ENCODE measurements at places on chromosomes 6 and 20.
A peak's percentile ranks its signal among the peaks of the same experiment; 100 is the strongest.

DNA sequence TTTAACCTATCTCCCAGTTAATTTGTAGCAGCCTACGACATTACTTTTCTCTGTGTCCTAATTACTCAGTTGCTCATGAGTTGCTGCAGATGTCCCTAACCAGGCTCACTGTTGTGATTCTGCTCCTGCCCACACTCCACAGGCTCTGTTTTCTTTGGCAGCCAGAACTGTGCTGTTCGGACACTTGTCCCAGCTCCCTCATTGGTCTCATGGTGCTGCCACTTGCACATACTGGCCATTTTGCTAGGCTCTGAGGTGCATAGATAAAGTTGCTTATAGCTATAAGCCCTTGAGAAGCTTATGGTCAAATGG lies 55.0 kb downstream of the NOX3 start:
- no peak for DNase-seq

DNA sequence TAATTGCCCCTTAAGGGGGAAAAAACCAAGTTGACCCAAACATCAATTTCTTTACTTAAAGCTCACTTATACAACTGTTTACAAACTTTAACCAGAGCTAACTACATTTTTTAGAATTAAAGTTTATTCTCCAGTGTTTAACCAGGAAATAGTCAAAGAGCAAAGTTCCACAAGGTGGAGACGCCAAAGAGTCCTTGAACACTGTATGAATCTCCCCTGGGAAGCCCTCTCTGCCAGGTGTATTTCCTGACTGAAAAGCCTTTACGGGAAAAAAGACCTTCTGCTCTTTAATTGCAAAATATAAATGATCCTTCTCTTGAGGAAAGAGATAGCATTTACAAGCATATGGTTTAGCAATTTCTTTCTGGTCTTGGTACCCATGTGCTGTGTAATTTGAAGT lies 36.2 kb downstream of the BTBD9 start:
- DNase-seq = no peak

GRCh38 chr20:11140359-11140758 lies 466.6 kb upstream of the JAG1 start:
- no peak for DNase-seq

- DNase-seq = peak; percentile 57
Observed at GRCh38 chr6:32118782-32119628, 9.0 kb downstream of the ATF6B start.

- DNase-seq = no peak
Observed at GRCh38 chr20:38061109-38061508, 27.6 kb downstream of the RPRD1B start.

- DNase-seq = no peak
Observed at GRCh38 chr6:33661106-33661838, 40.1 kb downstream of the ITPR3 start.

GRCh38 chr20:9353180-9353915 lies 161.0 kb upstream of the LAMP5 start:
- no peak for DNase-seq

- no peak for DNase-seq
Observed at GRCh38 chr6:97765461-97765860, 482.4 kb upstream of the MMS22L start.

GRCh38 chr6:134437376-134437775 lies 119.5 kb upstream of the SGK1 start:
- DNase-seq = no peak

DNA sequence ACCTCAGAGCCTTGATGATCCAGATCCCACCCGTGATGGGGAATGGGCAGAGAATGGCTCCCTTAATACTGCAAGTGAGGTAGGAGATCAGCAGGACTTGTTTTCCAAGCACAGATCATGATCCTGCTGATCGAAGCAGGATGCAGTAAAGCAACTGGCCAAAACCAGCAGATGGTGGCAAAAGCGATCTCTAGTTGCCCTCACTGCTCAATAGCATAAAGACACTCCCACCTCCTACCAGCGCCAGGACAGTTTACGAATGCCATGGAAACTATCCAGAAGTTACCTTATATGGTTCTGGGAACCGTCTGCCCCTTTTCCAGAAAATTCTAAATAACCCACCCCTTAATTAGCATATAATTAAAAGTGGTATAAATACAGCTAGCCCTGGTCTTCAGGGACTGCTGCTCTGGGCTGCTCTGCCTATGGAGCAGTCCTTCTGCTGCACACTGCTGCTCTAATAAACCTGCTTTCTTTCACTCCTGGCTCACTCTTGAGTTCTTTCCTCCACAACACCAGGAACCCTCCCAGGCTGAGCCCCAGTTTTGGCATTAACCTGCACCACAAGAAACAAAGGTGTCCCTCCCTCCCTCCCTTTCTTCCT lies 415.8 kb downstream of the PREX1 start:
- no peak for DNase-seq

DNA sequence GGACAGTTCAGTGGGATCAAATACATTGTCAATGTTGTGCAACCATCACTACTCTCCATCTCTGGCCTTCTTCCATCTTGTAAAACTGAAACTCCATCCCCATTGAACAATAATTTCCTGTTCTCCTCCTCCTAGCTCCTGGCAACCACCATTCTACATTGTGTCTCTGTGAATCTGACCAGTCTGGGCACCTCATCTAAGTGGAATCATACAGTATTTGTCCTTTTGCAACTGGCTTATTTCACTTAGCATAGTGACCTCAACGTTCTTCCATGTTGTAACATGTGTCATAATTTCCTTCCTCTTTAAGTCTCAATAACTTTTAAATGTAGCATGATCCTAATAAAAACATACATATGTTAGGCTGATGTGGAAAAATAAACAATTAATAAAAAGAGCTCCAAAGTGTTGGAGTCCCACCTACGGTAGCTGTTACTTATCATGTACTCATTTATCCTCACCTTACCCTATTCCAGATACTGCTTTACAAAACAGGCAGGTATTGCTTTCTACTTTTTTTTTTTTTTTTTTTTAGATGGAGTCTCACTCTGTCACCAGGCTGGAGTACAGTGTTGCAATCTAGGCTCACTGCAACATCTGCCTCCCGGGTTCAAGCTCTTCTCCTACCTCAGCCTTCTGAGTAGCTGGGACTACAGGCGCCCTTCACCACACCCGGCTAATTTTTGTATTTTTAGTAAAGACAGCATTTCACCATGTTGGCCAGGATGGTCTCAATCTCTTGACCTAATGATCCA lies 91.9 kb downstream of the TNFAIP3 start:
- DNase-seq = no peak

DNA sequence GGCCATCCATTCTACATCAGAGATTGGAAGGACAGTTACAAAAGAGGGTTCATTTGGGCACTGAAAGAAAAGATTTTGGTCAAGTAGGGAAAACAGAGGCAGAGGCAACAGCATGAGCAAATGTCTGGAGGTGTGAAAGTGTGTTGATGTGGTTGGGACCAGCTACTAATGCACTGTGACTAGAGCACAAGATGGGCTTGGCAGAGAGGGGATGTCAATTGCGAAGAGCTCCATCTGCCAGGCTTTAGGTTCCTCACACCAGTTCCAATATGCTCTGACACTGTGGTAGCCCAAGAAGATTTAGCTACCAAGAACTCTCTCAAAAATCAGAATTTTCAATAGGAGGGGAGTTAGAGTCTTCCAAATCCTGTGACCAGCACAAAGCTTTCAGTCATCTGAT lies 42.1 kb downstream of the TRAF3IP2 start:
- no peak for DNase-seq

DNA sequence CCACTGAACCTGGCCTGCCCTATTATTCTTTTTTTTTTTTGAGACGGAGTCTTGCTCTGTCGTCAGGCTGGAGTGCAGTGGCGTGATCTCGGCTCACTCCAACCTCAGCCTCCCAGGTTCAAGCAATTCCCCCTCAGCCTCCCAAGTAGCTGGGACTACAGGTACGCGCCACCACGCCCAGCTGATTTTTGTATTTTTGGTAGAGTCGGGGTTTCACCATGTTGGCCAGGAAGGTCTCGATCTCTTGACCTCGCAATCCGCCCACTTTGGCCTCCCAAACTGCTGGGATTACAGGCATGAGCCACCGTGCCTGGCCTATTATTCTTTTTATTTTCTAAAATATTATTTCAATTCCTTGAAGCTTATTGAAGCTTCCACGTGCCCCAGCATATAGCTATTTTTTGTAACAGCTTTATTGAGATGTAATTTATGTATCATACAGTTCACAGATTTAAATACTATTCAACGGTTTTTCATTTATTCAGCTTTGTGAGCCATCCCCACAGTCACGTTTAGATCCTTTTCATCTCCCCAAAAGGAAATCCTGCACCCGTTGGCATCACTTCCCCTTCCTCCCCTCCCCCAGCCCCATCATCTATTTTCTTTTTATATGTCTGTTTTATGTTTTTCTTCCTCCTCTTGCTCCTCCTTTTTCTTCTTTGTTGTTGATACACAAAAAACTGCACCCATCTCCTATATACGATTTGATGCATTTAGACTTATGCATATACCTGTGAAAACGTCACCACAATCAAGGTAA lies 13.5 kb upstream of the MDFI start:
- DNase-seq = no peak

DNA sequence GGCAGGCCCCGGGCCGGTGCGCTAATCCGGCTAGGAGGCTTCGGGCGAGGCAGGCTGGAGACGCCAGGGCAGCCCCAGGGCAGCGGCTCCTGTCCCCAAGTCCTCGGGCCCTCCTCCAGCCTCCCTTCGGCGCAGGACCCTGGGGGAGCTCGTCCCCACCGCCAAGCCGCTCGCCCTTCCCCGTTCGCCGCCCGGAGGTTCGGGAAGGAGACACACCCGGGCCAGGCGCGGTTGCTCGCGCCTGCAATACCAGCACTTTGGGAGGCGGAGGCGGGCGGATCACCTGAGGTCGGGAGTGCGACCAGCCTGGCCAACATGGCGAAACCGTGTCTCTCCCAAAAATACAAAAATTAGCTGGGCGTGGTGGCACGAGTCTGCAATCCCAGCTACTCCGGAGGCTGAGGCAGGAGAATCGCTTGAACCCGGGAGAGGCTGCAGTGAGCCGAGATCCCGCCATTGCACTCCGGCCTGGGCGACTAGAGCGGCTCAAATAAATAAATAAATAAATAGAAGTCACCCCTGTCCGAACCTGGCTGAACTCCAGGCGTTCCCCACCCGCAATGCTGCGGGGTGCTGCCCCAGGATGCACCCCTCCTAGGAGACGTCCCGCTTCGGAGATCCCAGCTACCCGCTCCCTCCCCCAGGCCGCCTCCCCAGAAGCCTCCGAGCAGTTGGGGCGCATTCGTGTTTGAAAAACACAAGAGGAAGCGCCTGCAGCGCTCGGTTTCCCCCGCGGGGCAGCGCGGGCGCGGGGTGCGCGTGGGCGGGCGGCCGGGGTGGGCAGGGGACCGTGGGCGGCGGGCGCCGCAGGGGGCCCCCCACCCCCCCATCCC lies 27.5 kb downstream of the SERPINB9 start:
- peak; percentile 63 for DNase-seq

DNA sequence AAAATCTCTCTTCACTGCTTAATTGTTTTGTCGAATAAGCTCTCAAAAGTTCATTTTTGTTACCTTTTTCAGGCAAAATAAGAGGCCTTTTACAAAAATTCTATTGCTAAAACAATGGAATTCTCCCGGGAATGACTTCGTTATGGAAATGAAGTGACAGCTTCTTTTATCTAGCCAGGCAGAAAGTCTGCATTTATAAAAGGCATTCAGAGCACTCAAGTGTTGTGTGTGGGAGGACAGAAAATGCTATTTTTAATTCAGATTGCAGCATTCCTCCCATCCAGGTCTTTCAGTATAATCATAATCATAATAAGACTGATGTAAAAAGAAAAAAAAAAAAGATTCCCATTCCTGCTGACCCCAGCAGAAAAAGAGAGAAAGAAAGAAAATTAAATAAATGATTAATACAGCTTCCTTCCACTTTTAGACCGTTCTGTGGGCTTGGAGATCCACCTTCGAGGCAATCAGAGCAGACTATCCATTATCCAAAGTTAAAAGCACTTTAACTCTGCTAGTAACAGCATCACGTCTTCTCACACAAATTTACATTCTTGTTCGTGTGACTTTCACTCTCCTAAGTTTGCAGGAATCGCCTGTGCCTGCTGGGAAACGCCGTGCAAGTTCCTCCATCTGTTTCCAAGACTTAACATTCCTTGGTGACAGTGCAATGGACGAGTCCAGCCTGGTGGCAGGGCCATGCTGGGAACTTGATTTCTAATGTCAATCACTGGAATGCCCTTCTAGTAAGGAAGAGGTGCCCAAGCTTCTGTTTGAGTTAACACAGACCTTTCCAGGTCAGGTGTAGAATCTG lies 258.8 kb downstream of the GMPR start:
- DNase-seq = no peak

DNA sequence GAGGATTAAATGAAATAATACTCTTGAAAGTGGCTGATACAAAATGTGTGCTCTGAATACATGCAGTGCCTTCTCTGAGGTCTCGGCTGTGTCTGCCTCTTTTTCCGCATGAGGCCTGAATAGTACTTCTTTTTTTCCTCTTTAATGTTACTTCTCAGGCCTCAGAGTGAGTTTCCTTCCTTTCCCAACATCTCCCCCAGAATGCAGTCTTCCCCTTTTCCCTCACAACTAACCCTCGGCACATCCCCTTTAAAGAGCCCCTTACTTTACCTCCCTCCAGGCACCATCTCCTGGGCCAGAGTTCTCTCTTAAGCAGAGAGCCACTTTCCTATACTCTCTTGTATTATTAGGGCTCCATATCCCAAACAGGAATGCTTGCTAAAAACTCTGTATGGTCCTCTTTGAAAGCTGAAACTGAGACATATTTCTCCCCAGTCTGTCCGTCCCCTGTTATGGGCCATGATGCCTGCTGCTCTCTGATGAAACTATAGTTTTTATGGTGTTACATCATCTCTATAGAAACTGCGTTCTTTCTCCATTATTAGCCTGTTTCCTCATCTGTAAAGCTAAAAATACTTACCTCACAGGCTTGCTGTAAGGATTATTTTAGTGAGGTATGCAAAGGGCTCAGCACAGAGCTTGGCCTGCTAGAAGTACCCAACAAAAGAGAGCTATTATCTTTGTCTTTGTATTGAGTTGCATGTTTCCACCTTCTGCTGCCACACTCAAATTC lies 2.3 kb downstream of the PLAGL2 start:
- no peak for DNase-seq

DNA sequence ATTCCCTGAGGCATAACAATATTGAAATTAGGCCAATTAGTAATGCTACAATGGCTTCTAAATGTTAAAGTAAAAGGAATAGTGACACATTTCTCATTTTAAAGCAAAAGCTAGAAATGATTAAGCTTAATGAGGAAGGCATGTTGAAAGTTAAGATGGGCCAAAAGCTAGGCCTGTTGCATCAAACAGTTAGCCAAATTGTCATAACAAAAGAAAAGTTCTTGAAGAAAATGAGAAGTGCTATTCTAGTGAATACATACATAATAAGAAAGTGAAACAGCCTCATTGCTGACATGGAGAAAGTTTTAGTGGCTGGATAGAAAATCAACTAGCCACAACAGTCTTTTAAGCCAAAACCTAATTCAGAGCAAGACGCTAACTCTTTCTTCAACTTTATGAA lies 12.9 kb downstream of the OR2A4 start:
- DNase-seq = no peak

DNA sequence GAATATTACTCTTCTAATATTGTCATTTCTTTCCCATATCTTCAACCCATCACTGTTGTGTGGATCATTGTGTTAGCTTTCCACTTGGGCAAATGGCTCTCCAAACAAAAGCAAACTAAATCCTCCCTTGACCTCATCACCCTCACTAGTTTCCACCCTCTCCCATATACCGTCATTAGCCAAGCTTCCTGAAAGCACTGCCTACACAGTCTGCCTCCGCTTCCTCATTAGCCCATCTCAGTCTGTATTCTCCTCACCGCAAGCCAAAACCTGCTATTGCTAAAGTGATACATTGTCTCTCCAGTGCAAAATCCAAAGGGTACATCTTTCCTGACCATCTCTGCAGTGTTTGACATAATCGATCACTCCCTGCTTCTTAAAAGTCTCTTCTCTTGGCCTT lies 212.6 kb downstream of the CLIC5 start:
- DNase-seq = no peak

- DNase-seq = no peak
Observed at GRCh38 chr6:44858998-44859397, 469.1 kb upstream of the RUNX2 start.
